CD4-positive, alpha-beta T cell (primary cell): ENCODE measurements at places on chromosomes 6 and 20.
A peak's percentile ranks its signal among the peaks of the same experiment; 100 is the strongest.

DNA sequence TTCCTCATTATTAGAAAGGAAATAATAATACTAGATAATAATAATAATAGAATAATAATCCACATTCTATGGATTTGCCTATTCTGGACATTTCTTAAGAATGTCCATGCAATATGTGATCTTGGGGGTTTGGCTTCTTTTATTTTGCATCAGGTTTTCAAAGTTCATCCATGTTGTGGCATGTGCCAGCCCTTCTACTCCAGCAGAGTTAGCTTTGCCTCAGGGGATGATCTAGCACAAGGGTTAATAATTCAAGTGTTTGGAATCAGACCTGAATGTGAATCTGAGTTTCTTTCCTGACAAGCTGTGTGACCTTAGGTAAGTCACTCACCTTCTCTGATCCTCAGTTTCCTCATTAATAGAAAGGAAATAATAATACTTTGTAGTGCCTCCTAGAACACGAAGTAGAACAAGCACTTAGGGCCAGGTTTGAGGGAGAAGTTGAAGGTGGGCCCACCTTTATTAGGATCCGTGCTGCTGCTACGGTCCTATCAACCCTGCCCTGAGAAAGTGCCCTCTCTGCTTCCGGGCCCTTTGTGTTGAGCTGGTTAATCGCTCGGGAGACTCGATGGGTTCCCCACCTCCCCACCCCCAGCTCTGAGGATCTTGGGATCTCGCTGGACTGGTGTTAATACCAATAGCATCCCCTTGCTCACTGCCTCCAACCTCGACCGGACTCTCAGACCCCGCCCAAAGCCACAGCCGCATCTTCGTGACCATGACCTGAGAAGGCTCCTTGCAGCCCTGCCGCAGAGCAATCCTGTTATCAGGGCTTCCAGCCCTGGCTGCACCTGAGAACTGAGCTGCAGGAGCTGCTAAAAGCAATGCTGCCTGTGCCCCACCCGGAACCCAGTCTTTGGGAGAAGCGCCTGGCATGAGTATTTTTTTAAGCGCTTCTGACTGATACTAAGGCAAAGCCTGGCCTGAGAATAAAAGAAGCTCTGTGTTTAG, 26.9 kb downstream of the RBM38 start:
- DNase-seq = no peak

- no peak for DNase-seq
Observed at GRCh38 chr6:135323979-135324378, 142.9 kb downstream of the MYB start.

GRCh38 chr6:80641591-80641990, 535.1 kb downstream of the BCKDHB start:
- no peak for DNase-seq

DNA sequence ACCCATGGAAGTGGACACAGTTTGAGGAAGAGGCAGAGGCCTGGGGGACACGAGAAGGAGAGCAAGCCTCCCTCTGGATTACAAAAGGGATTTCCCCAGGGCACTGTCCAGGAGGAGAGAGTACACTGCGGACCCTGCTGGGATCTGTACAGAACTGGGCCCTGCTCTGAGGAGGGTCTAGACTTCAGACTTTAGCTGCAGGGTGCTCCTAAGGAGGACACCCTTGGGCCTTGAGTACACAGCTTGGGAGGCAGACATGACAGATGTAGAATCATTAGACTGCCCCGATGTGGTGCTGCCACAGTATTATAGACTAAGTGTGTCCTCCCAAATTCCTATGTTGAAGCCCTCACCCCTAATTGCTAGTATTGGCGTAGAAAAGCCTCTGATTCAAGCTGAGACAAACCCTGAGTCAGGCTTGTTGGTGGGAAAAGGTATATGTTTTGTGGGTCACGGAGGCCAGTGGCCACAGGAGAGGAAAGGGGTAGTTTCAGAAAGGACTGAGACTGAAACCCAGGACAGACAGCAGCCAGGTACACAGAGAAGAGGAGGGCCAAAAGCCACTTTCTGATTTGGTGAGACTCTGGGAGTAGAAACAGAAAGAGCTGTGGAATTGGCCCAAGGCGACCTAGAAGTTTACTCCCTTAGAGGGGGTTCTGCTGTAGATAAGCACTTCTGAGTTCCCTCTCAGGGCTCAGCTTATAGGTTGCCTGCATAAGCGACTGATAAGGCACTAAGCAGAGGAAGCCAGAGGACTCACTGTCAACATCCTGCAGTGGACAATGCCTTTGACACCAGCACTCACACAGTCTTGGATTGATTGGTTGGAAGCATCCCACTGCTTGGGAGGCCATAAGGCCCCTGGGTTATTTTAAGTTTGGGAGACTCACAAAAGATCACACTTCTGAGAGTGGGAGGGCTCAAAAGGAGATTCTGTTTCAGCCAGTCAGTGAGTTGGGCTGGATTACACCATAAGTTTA, 16.5 kb upstream of the SH3BGRL2 start:
- no peak for DNase-seq

GRCh38 chr20:47642118-47642517, 140.4 kb downstream of the NCOA3 start:
- DNase-seq = no peak

DNA sequence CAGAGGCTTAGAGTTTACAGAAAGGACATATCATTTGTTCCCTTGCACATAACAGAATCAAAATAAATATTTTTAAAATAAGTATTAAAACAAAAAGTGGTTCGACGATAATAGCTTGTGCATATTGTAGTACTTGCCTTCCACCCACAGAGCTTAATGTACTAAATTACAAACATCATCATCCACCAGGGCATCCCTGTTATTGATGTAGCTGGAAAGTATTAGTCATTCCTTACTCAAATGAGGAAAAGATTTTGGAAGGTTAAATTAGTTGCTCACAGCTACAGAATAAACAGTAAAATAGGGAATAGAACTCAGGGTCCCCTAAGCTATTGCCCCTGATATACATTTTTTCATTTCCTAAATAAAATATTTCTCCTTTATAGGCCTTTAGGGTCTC, 150.3 kb downstream of the PTPRK start:
- DNase-seq = no peak

GRCh38 chr6:63509652-63510352, 62.5 kb upstream of the LOC128125822 start:
- no peak for DNase-seq

GRCh38 chr6:501891-502601, 110.5 kb downstream of the IRF4 start:
- DNase-seq = peak; percentile 68

GRCh38 chr6:155832596-155832995, 377.0 kb upstream of the NOX3 start:
- DNase-seq = no peak

DNA sequence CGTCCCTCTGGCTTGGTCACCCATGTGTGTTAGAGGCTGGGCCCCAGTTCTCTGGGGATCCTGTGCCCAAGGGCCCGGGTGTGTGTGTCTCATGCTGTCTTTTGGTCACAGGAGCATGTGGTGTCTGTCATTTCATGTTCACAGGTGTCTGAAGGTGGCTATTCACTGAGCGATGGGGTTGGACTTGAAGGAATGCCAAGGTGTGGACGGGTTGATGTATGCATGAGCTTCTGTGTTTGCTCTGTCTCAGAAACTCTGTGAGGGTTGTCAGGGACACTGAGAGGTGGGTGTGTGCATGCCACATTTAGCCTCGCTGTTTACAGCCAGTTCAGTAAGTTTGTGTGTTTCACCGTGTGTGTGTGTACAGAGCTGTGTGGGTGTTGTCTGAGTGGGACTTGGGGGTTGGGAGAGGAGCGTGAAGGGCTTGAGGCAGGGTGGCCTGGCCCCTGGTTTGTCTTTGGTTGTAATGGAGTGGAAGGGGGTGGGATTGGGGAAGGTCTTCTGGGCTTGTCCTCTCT, 1.2 kb downstream of the DDR1 start:
- DNase-seq = peak; percentile 30
